ENCODE measurements at places on chromosomes 7 and 10.

GRCh38 chr7:7425321-7425720 lies 110.4 kb downstream of the COL28A1 start:
- DNase-seq = no peak

- peak; percentile 76 for DNase-seq
Observed at GRCh38 chr10:133336577-133337369, at the start of gene CALY. Gene CALY (minus strand): TSS chr10:133336896. CDS start chr10:133328989, 7,907 bp downstream.

DNA sequence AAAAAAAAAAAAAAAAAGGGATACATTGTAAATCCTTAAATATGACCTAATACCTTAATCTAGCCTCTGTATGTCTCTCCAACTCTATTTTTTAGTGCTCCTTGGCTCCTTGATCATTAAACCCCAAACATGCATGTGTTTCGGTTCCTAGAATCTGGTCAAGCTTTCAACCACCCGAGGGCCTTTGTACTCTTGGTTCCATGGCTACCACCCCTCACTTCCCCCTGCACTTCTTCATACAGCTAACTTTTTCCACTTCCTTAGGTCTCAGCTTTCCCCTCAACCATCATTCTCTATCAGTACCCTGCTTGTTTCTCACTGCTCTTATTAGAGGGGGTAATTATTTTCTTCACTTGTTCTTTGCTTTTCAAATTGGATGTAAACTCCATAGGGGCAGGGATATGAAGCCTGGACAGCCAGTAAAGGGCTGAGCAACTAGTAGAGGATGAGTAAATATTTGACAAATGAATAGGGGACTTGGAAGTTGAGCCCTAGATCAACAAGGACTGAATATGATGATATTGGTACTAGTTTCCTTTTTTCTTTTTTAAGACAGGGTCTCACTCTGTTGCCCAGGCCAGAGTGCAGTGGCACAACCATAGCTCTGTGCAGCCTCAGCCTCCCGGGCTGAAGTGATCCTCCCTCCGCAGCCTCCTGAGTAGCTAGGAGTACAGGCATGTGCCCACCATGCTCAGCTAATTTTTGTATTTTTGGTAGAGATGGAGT lies 4.3 kb upstream of the GDI2 start:
- DNase-seq = no peak

- no peak for DNase-seq
Observed at GRCh38 chr7:108290459-108291151, 160.4 kb upstream of the LAMB4 start.

DNA sequence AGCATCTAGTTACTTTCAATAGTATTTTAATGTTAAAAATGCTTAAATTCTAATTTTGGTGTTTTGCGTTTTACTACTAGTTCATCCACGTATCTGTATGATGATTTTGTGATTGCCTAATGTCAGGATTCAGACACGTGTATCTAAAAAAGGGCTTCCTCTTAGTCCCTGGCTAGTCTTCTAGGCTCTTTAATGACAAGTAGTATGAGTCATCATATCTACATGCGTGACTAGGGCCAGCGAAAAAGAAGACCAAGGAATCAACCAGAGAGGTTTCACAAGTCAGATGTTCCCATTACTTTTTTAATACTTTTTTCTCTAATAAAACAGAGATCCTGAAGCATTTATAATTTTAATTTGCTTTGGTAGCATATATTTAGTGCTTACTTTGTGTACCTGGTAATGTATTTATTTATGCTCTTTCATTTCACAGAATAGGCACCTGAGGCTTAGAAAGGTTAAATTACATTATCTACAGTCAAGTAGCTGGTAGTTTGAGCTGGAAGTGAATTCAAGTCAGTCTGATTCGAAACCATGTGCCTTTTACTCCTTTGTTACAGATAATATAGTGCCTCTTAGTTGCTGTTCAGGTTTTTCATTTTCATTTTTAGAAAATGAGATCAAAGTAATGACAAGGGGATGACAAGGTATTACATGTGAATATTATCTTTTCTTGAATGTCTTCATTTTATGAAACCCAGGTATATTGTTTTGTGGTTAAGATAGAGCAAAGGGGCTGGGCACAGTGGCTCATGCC lies 140.3 kb downstream of the FOXP2 start:
- peak; percentile 36 for DNase-seq

DNA sequence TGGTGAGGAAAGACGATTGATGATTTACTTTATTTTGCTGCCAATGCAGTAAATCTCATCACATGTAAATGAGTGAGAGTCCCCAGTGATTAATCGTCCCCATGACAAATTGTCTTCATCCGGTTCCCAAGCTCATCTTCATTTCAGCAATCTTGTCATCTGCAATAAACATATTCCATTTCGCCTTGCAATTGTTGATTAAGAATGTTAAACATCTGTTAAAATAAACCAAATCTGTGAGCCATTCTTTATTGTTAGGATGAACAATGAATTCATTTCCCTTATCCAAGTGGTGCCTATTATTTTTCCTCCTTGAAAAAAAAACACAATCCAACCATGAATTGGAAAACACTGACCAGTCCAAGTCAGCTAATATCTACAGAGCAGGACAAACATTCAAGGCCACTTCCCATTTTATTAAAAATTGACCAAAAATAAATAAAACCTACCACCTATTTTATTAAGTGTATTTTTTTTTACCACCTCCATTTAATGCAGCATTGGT lies 36.5 kb downstream of the NPS start:
- no peak for DNase-seq

DNA sequence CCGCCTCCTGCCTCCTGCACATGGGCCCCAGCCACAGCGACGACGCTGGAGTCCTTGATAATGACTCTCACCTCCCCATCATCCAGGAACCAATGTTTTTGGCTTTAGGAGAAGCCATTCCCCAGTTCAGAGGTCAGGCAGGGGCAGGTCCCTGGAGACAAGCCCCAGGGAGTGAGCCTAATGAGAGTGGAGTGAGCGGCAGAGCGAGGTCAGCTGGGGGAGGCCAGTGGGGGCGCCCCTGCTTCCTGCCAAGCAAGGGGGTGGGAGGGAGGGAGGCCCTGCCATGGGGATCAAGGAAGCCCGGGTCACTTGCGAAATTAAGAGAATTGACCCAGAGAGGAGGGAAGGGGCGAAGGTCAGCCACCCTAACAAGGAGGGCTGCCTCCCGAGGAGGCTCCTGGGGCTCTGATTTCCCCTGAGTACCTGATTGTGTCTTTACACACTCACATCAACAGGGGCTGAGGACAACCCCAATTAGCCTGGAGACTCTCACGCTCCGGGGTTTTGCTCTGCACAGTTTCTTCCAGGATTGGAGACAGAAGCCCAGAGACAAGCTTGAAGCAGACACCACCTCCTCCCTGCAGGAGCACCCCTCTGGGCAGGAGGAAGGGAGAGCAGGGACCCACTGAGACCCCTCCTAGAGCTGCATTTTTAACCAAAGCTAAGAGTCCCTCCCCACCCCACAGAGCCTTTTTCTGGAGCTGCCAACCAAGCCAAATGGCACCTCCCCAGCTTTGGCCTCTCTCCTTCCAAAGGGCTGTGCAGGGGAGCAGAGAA lies 112.1 kb downstream of the COL13A1 start:
- no peak for DNase-seq

DNA sequence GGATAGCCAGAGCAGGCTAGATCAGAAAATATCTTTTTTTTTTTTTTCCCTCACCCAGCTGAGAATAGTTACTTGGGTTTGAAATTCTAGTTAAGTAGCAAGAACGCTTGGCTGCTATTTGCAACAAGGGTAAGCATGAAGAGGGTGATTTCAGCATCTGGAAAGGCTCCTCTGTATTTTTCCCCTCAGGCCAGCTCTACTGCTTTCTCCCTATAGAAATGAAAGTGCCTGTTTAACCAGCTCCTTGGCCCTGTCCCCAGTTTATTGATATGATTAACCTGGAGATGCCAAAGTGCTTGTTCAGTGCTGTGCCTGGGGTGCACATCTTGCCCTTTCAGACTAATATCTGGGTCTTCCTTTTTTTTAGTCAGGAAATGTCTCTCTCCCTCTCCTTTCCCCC lies 37.1 kb downstream of the AP3M1 start:
- DNase-seq = no peak

Data from HL-60 (cell line).